Type B pancreatic cell (in vitro differentiated cells): ENCODE measurements at places on chromosomes 2 and 18. TPM values are rescaled to one million over a fixed set of nuclear protein-coding genes. Genes with fewer than 3 reads are reported as not detected.

DNA sequence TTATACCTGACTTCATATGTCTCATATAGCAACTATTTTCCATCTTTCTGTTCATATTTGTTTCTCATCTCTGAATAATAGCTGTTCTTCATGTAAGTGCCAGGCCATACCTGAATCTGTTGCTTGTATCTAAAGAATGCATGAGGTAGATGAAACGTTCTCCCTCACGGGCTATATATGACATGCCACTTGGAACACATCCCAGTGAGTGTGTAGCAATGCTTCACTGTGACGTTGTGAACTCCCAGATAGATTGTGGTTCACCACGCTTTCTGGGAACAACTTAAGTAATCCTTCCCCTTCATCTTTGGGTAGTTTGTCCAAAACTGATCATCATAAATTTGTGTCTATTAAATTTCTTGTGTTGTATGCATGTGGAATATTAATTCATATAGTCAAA lies 60.1 kb downstream of the RDH14 start:
- H3K27me3 ChIP-seq, result peaks cover 19% of the 10 kb centered on the region
- no peaks in the 10 kb centered on the region for H3K36me3 ChIP-seq
- H3K4me3 ChIP-seq, result no peak overlapping the region
- H3K4me1 ChIP-seq, result peaks cover 3% of the 10 kb centered on the region

- H3K4me3 ChIP-seq, result no peak overlapping the region
- no peaks in the 10 kb centered on the region for H3K27me3 ChIP-seq
- peaks cover 30% of the 10 kb centered on the region for H3K4me1 ChIP-seq
Measured at GRCh38 chr18:26432651-26433424, 115.5 kb downstream of the KCTD1 start.

Gene LIPG
- total RNA-seq, result 16.9 and 22.7 TPM in 2 replicates

Gene CRYBA2
- total RNA-seq, result 77.3 and 179 TPM in 2 replicates

Gene RTP5
- total RNA-seq, result not detected in 2 replicates

Gene MC4R
- total RNA-seq, result 1.3 TPM in 1 of 2 replicates, not detected in the other
